ENCODE measurements at places on chromosomes 1 and 21.

GRCh38 chr1:64505944-64506655, 36.2 kb downstream of the CACHD1 start:
- no peak for DNase-seq

DNA sequence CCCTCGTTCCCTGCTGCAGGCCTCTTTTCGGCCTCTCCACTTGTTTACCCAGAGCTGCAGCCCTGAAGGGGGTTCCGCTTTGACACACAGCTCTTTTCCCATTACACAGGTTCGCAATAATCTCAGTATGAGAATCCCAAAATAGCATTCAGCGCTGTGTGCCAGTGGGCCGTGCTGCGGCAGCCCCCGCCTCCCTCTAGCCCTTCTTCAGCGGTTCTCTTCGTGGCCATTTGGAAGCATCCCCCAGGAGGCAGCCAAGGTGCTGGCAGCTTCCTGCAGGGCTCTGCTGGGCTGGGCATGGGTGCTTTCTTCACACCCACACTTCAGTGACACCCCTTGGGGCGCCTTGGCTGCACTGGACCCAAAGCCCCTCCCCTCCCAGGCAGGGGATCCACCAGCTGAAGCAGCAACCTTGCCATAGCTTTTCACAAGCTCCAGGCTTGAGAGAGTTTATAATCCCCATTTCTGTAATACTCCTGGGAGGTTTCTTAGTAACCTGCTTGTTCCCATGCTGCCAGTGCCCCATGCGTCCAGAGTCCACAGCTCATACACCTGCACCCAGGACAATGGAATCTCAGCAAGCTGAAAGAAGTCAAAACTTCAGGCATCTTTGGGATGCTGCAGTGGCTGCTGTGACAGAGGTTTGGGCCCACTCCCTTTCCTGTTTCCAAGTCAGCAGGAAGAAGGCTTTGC, 8.1 kb downstream of the NCF2 start:
- DNase-seq: no peak

DNA sequence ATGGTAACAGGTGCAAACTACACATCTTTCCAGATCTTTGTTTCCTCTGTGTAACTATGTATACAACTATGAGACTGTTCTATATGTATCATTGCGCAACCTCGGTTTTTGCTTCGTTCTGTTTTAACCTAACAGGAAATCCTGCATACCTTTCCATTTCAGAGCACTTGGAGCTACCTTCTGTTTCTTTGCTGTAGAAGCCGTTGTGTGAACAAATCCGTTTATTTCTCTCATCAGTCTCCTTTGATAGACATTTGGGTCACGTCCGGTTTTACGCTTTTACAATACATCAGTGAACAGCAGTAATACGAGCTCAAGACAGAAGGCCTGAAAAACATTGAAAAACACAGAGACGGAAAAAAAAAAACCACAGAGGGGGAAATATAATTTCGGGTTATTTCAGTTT, 10.5 kb downstream of the ATP5IF1 start:
- DNase-seq: no peak

- DNase-seq: no peak
Measured at GRCh38 chr1:194339471-194339870, 1153.1 kb upstream of the B3GALT2 start.

DNA sequence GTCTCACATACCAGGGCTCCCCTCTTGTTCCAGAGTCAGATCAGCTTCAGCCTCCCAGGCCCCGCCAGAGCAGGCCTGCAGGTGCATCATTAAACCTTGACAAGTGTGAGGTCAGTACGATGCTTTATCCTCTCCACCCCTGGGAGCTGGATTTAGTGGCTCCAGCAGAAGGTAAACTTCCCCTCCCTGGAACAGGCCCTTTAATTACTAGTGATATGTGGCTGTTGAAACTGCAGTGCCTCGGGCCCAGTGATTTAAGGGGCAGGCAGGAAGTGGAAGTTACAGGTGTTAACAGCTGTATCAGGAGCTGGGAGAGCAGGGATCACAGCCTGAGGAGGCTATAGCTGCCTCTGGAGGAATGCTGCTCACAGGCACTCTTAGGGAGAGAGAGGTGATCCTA, 132.4 kb upstream of the KLHDC7A start:
- DNase-seq: peak; percentile 14

DNA sequence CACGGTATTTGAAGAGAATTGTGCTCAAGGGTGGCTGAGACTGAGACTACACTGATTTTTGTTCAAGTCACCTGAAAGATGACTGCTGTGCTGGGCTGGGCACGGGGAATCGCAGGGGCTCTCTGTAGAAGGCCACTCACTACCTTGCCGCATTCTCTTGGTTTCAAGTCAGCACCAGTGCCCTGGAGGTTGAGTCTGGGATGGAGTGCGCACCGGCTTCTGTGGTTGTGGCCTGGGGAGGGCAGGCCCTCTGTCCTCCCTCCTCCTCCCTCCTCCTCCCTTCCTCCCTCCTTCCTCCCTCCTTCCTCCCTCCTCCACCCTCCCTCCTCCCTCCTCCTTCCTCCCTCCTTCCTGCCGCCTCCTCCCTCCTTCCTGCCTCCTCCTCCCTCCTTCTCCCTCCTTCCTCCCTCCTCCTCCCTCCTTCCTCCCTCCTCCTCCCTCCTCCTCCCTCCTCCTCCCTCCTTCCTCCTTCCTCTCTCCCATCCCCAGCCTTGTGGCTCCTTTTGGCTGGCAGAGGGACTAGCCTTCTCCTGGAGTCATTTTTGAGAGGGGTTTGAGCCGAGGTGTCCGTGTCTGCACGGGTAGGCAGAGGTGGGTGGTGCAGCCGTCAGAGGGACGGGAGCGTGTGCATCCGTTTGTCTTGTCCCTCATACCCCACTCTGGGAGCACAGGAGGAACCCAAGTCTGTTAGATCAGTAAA, 9.5 kb downstream of the RER1 start:
- no peak for DNase-seq

DNA sequence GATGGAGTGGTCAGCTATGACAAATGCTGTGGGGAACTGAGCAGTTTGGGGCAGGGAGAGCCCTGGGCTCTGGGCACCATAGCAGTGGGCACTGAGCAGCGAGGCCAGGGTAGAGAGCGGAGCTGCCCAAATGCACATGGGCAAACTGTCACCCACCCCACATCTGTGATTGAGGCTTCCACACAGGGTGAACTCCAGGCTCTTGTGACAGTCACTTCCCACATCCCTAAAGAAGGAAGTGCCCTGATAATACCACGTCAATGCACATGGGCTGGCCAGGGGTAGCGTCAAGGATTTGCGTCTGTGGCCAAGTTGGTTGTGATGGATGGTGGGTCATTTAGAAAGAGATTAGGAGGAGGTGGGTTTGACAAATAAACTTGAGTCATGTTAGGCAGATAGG, 2.6 kb upstream of the GUCA2B start:
- no peak for DNase-seq

DNA sequence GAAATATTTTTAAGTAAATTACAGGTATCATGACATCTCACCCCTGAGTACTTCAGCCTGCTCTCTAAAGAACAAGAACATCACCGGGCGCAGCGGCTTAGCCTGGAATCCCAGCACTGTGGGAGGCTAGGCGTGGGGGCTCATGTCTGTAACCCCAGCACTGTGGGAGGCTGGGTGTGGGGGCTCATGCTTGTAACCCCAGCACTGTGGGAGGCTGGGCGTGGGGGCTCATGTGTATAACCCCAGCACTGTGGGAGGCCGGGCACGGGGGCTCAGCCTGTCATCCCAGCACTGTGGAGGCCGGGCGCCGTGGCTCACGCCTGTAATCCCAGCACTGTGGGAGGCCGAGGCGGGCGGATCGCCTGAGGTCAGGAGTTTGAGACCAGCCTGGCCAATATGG, 7.7 kb upstream of the CDK11B start:
- DNase-seq: no peak

- DNase-seq: no peak
Measured at GRCh38 chr1:231727171-231727570, 100.6 kb downstream of the DISC1 start.

DNA sequence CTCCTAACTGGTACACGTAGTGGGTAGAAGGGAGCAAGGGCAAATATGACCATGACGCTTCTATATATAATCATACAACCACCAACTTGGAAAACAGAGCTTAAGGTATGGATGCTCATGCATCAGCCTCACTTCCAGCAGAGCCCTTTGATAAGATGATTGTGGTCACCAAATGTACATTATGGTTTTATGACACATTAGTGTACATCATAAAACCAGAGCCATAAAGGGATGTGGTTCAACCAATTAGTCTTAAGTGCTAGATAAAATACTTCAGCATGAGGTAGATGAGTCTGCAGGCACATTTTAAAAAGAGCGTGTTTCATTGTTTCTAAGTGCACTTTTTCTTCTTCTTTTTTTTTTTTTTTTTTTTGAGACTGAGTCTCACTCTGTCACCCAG, 43.7 kb downstream of the NIBAN1 start:
- DNase-seq: no peak

DNA sequence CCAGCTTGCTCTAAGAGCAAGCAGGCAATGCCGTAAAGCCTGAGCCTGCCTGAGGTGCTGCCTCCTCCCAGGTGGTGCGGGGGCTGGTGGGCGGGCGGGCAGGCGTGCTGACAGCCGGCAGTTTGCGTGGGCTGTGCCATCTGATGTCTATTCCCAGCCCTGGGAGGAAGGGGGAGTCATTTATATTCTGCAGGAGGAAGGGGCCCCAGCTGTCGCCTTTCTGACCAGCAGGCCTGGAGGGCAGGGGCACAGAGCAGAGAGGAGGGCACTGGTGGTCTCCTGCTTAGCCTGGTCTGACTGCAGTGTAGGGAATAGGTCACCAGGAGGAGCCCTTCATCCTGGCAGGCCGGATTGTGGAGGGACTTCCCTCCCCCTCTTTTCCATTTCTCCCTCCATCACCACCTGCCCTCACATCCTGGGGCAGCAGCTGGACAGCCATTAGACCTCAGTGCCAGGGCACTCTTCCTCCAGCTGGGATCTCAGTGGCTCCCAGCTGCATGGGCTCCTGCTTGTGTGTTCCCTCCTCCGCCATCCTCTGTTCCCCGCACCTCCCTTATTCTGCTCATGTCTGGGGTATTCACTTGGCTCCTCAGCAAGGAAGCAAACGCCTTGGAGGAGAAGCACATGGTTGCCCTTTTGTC, 4.4 kb downstream of the CYB561D1 start:
- DNase-seq: no peak

DNA sequence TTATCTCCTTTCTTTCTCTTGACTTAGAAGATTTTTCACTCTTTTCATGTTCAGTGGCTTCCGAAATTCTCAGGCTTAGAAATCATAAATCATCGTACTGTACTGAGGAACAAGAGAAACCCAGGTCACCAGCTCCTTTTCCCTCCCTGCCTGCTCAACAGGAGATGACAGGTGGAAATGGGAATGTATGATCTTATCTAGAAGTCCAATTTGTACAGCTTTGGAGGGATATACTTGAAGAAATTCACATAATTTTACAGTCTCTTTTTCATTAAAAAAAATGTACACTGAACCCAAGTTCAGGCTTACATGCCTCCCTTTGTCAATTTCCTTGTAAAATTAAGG, 11.7 kb downstream of the EVA1C start:
- no peak for DNase-seq

DNA sequence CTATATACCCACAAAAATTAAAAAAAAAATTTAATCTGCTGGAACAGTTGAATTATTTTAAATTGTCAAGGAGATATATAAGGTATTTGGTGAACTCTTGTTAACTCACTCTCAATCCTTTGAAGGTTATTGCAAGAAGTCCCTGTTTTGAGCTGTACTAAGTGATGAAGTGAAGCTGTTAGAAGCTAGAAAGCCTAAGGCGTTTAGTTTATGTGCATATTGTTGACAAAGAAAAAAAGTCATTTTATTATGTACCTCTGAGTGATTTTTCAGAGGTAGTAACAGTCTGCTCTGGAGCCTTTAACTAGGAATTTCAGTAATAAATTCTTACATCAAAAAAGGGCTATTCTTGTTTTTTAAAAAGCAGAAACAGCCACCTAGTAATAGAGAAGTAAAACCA, 59.6 kb downstream of the TMEM200B start:
- DNase-seq: no peak

- no peak for DNase-seq
Measured at GRCh38 chr1:210294999-210295745, 33.5 kb upstream of the HHAT start.

GRCh38 chr1:99171184-99171813, 93.0 kb upstream of the PLPPR4 start:
- no peak for DNase-seq

- DNase-seq: no peak
Measured at GRCh38 chr1:54774820-54775498, 10.6 kb upstream of the PARS2 start.

GRCh38 chr1:109243221-109243620, 6.1 kb upstream of the CELSR2 start:
- no peak for DNase-seq

DNA sequence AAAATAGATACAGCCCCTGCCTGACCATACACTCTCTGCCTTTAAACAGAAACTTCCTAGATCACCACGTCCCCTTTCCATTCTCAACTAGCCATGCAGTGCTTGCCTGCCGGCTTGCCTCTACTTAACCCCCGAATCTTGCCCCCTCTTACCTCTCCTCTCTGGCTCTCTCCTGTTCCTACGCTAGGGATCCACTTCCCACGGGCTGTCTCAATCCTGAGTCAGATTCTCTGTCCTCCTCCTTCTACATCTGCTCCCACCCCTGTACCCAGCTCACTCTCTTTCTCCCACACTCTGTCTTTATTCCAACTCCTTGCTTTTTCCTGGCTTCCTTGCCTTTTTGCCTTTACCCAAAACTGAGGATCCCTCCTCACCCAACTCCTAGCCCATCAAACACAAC, 29.3 kb downstream of the ATF3 start:
- no peak for DNase-seq

DNA sequence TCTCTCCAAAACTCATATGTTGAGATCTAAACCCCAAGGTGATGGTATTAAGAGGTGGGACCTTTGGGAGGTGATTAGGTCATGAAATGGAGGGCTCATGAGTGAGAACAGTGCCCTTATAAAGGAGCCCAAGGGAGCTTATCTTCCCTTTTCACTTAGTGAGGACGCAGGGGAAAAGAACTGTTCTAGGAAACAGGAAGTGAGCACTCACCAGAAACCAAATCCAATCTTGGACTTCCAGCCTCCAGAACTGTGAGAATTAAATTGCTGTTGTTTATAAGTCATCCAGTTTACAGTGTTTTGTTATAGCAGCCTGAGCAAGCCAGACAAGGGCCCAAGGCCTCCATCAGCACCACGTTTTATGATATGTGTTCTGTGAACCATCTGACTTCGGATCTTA, 60.3 kb upstream of the LRRC8D start:
- no peak for DNase-seq

DNA sequence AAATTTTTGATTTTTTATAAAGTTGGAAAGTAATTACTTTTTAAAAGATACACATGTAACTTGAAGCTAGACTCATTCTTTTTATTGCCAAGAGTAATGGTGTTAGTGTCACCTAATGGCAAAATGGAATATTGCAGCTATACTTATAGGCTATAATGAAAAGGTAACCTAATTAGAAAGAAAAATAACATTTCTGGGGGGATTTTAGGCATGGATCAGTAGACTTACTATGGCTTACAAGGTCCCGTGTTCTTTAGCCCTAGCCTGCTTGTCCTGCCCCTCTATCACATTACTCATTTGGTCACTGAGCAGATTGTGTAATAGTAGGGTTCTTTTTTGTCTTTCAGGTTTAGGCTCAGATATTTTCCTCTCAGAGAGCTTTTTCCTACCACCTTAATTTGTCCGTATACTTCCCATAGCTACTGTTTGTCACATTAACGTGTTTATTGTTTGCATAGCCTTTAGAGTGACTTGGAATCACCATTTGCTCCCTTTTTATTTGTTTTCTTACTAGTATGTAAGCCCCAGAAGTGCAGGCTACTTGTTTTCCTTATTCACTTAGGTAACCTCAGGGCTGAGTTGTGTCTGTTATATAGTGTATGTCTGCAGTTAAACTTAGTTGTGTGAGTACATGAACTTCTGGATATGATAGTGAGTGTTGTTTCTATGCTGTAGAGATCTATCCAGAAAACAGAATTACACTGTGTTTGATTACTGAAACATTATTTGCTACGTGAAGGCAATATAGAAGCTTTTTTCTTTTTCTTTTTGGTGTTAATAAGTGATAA, 58.7 kb downstream of the RABGAP1L start:
- no peak for DNase-seq

Data from left renal cortex interstitium (tissue), 4 donors.